Stimulated activated CD8-positive, alpha-beta memory T cell treated with anti-CD3 and anti-CD28 coated beads, Interleukin-4, amount 100 ng/mL, for 1 hour (primary cell): ENCODE measurements at places on chromosomes 5 and 9.

DNA sequence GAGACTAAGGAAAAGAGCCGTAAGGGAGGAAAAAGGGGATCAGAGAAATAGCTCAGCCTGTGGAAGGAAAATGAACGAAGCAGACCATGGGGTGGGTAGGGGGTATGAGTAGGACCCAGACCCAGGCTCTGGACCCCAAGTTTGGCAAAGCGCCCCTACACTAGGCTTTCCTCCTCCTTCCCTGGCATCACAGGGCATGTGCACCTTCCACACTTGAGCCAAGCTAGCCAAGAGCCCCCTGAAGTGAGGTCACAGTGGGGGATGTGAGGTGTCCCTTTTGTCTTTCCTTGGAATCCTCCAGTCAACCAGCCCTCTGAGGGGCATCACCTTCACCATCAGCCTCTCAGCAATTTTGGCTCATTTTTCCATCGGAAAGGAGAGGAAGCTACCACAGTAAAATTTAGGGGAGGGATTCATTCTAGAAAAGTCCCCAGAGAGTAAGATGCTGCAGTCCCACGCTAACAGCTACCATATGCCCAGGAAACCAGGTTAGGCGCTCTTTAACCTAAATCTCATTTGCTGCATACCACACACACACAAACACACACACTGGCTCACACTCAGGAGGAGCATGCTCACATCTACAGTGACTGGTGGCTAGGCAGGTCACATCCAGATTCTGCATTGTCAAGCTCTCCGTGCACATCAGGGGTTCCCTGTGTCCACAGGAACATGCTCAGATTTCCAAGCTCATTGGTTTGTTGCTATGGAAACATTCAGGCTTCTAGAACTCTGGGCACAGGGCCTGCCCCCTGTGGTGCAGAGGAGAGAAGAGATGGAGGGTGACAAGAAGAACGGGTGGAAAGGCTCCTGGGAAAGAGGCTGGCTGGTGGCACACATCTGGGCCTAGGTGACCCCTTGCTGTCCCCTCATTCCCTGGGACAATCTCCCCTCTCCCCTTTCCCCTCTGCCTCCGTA is 9.9 kb downstream of the REEP2 start:
- no peak for DNase-seq

GRCh38 chr5:132500931-132501628 is 10.5 kb upstream of the IRF1 start:
- DNase-seq: peak; percentile 52

- DNase-seq: no peak
Observed at GRCh38 chr5:176381423-176381822, 7.0 kb downstream of the NOP16 start.

- no peak for DNase-seq
Observed at GRCh38 chr5:124262470-124262869, 484.0 kb downstream of the ZNF608 start.

- DNase-seq: no peak
Observed at GRCh38 chr5:74640954-74641734, 616 bp upstream of the ENC1 start.

DNA sequence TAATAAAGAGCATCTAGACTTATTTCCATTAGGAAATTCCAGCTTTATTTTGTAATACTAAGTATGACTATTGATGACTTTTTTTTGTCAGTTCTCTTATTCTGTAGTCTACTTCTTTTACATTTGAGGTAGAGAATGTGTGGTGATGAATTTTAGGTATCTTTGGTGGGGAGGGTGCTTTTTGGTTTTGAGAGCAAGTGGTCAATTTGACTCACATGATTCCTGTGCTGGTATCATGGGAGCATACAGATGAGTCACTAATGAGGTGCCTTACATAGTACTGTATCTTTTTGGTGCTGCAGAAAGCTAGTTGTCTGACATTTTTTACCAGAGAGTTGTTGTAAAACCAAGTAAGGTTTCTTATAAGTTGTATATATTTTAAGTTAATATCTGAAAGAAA is 35.3 kb downstream of the ERBIN start:
- DNase-seq: no peak

GRCh38 chr5:33261747-33262146 is 179.0 kb upstream of the TARS1 start:
- no peak for DNase-seq

DNA sequence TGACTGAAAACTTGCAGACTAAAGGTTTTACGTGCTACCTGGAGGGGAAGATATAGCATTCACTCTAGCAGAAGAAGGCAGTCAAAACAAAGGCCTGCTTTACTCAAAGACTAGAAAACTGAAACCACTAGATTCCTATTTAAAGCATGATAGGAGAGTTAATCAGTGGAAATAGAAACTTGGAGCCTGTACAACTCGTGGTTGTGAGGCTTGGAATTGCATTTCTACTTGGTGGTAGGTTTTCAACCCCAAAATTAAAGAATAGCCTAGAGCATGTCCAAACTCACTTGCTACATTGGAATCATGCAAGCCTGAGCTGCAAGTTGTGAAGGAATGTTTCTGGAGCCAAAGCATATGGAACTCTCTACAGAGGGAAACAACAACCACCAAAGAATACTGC is 1526.4 kb upstream of the NUDT12 start:
- no peak for DNase-seq

DNA sequence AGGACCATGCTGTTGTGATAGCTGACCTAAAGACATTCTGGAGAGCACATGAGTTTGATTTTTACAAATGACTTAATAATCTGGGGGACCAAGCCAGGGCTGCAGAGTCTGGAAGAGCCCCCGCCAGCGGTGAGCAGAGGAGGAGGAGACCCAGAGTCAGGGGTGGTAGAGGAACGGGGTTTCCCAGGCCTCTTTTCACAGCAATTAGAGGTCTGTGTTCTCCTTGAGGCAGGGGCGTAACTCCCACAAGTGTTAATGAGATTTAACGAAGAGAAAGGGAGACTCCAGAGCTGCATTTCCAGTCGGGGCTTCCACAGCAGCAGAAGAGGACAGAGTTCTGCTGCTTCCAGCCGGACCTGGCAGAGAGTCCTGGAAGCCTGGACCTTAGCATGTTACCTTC is 137.9 kb upstream of the SLC24A2 start:
- DNase-seq: no peak

- DNase-seq: no peak
Observed at GRCh38 chr5:137156180-137156579, 342.9 kb downstream of the SPOCK1 start.

GRCh38 chr5:24474685-24475084 is 170.1 kb downstream of the CDH10 start:
- no peak for DNase-seq

GRCh38 chr5:160500786-160501779 is 79.4 kb downstream of the PTTG1 start:
- DNase-seq: no peak

DNA sequence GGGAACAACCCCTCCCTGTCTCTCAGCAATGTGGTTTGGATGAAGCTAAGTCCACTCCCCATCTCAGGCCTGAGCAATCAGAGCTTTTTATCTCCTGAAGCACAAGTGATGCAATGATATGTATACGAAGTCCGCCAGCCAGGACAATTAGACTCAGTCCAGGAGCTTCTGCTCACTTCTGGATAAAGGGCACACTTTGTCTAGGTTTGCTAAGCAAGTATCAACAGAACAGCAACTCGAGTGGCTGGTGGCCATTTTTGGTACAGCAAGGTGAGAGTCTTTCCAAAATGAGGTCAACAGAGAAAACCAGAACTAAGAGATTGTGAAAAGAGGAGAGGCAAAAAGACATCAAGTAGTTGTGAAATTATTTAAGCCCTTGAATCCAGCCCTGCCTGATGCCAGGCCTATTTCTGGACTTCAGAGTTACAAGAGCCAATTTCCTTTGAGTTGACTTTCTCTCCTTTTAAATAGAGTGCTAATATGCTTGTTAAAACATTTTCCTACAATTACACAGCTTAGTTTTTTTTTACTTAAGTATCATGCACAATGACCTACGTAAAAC is 8.2 kb downstream of the NDUFA8 start:
- no peak for DNase-seq

- no peak for DNase-seq
Observed at GRCh38 chr9:127521919-127522304, 70.6 kb downstream of the LRSAM1 start.
